Smooth muscle cell of the umbilical artery (primary cell): ENCODE measurements at places on chromosomes 12 and 14. TPM values are rescaled to one million over a fixed set of nuclear protein-coding genes. Genes with fewer than 3 reads are reported as not detected.

CPNE6 gene
- not detected in 2 replicates for total RNA-seq

PCED1B gene
- total RNA-seq: 1.5 and 4.5 TPM in 2 replicates

LALBA gene
- not detected in 2 replicates for total RNA-seq

ASCL1 gene
- total RNA-seq: not detected in 2 replicates

ACACB gene
- total RNA-seq: 4.5 and 4.7 TPM in 2 replicates

LRP1-AS gene
- not detected in 2 replicates for total RNA-seq

PTPN21 gene
- total RNA-seq: 9.2 and 18.2 TPM in 2 replicates

CCDC196 gene
- total RNA-seq: not detected in 2 replicates

C12orf50 gene
- not detected in 2 replicates for total RNA-seq

RABGGTA gene
- 29.7 and 35.2 TPM in 2 replicates for total RNA-seq

LTB4R2 gene
- total RNA-seq: 2.1 and 3.5 TPM in 2 replicates

ARID2 gene
- 13.7 and 19.7 TPM in 2 replicates for total RNA-seq

INF2 gene
- 23.2 and 92.3 TPM in 2 replicates for total RNA-seq

CLEC14A gene
- total RNA-seq: 0.74 and 1.2 TPM in 2 replicates

BHLHE41 gene
- total RNA-seq: 16.0 and 27.8 TPM in 2 replicates

DLK1 gene
- under 0.01 TPM in 1 of 2 replicates, not detected in the other for total RNA-seq

NPFF gene
- total RNA-seq: not detected in 2 replicates

ALDH1L2 gene
- total RNA-seq: 80.1 and 91.5 TPM in 2 replicates

TAS2R19 gene
- total RNA-seq: 4.8 and 11.1 TPM in 2 replicates

DBX2 gene
- total RNA-seq: not detected in 2 replicates

TCL1A gene
- not detected in 2 replicates for total RNA-seq

DCN gene
- 96.5 and 675 TPM in 2 replicates for total RNA-seq

BEST3 gene
- 0.30 and 0.37 TPM in 2 replicates for total RNA-seq

KRT74 gene
- total RNA-seq: not detected in 2 replicates

TBPL2 gene
- total RNA-seq: not detected in 2 replicates

C12orf42 gene
- total RNA-seq: not detected in 2 replicates

PRICKLE1 gene
- 6.2 and 13.7 TPM in 2 replicates for total RNA-seq

AMN gene
- 0.14 and 0.30 TPM in 2 replicates for total RNA-seq

PLEKHG7 gene
- not detected in 2 replicates for total RNA-seq

MYO1A gene
- not detected in 2 replicates for total RNA-seq

RDH16 gene
- total RNA-seq: 0.30 and 0.37 TPM in 2 replicates

CYP46A1 gene
- total RNA-seq: 0.09 and 0.30 TPM in 2 replicates

NCAPD2 gene
- total RNA-seq: 34.4 and 64.1 TPM in 2 replicates

RNASE2 gene
- not detected in 2 replicates for total RNA-seq

RIMBP2 gene
- not detected in 2 replicates for total RNA-seq

LHX5 gene
- total RNA-seq: not detected in 2 replicates

RASAL1 gene
- total RNA-seq: not detected in 2 replicates

STAC3 gene
- not detected in 2 replicates for total RNA-seq

VDR gene
- 8.5 and 12.2 TPM in 2 replicates for total RNA-seq

CMKLR1 gene
- 0.28 and 0.59 TPM in 2 replicates for total RNA-seq

PKP2 gene
- 3.4 and 20.5 TPM in 2 replicates for total RNA-seq

ACAD10 gene
- 13.7 and 21.0 TPM in 2 replicates for total RNA-seq

MAP1LC3B2 gene
- total RNA-seq: 0.59 and 0.60 TPM in 2 replicates

SMCO2 gene
- total RNA-seq: 0.89 and 1.4 TPM in 2 replicates

PZP gene
- total RNA-seq: not detected in 2 replicates

TCL1B gene
- not detected in 2 replicates for total RNA-seq

ZFYVE26 gene
- 17.2 and 22.0 TPM in 2 replicates for total RNA-seq

SLC10A1 gene
- not detected in 2 replicates for total RNA-seq
